T-helper 17 cell (primary cell): ENCODE measurements at places on chromosomes 5 and 9. TPM values are rescaled to one million over a fixed set of nuclear protein-coding genes. Genes with fewer than 3 reads are reported as not detected.

TAF11L5 gene
- not detected for total RNA-seq

FBN2 gene
- 0.16 TPM for total RNA-seq

- H3K4me3 ChIP-seq = no peak overlapping the region
- no peaks in the 10 kb centered on the region for H3K27me3 ChIP-seq
- H3K27ac ChIP-seq = no peak overlapping the region
- DNase-seq = no peak
- peaks cover 16% of the 10 kb centered on the region for H3K4me1 ChIP-seq
These were observed 2.8 kb upstream of the CTNNAL1 start for GRCh38 chr9:109016132-109016531.

- no peaks in the 10 kb centered on the region for H3K36me3 ChIP-seq
- no peak for DNase-seq
- no peak overlapping the region for H3K27ac ChIP-seq
- peaks cover 5% of the 10 kb centered on the region for H3K27me3 ChIP-seq
- no peaks in the 10 kb centered on the region for H3K4me1 ChIP-seq
- no peak overlapping the region for H3K4me3 ChIP-seq
These were observed 77.9 kb downstream of the TRIM32 start for GRCh38 chr9:116765011-116765410.

- peak overlapping the region; percentile 56 for H3K27ac ChIP-seq
- H3K4me1 ChIP-seq = peaks cover 11% of the 10 kb centered on the region
- no peak for DNase-seq
- H3K4me3 ChIP-seq = no peak overlapping the region
- H3K27me3 ChIP-seq = peaks cover 5% of the 10 kb centered on the region
These were observed 79.2 kb upstream of the ABCA1 start for GRCh38 chr9:105007143-105007542.
